Stimulated activated CD8-positive, alpha-beta memory T cell treated with anti-CD3 and anti-CD28 coated beads, Interleukin-15, amount 100 ng/mL, for 4 hours (primary cell): ENCODE measurements at places on chromosomes 7 and 10.

GRCh38 chr7:116802144-116802745 lies 60.1 kb upstream of the CAPZA2 start:
- no peak for DNase-seq

- DNase-seq: no peak
These were observed 24.1 kb upstream of the PDGFA start for GRCh38 chr7:543501-544337.

DNA sequence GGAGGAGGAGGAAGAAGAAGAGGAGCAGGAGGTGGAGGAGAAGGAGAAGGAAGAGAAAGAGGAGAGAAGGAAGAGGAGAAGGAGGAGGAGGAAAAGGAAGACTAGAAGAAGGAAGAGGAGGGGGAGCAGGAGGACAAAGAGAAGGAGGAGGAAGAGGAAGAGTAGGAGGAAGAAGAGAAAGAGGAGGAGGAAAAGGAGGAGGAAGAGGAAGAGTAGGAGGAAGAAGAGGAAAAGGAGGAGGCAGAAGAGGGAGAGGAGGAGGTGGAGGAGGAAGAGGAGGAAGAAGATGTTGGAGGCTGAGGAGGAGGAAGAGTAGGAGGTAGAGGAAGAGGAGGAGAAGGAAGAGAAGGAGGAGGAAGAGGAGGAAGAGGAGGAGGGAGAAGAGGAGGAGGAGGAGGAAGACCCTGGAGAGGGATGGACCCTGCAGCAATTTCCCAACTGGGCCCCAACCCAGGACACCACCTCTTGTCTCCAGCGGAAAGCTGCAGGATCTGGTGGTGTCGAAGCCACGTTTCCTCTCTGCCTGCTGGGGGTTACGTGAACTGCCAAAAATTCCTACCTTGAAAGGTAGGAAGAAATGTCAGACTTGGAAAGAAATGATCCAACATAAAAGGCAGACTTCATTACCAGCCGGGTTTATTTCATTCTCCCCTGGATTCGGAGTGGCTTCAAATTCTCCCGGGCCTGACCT lies 38.9 kb downstream of the COL26A1 start:
- DNase-seq: no peak

DNA sequence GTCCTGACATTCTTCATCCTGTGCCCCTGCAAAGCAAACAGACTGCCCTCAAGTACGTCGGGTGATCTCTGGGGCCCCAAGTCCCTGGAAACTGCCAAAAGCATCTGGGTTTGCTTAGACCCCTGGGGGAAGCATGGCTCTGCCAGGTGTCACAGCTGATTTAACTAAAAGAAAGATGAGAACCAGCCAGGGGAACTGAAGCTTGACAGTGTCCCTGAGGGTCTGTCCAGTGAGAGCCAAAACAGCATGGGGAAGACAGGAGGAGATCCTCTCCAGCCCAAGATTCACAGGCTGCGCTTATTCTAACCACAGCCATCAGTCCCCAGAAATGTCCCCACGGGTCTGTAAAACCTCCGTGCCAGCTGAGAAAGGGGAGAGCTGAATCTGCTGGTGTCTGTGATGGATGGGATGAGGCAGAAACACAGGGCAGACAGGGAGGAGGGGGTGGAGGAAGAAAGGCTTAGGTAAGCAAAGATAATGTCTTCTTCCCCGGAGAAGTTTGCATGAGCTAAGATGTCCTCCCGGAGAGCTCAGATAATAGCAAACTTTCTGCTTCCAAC lies 21.3 kb downstream of the CCDC3 start:
- no peak for DNase-seq

DNA sequence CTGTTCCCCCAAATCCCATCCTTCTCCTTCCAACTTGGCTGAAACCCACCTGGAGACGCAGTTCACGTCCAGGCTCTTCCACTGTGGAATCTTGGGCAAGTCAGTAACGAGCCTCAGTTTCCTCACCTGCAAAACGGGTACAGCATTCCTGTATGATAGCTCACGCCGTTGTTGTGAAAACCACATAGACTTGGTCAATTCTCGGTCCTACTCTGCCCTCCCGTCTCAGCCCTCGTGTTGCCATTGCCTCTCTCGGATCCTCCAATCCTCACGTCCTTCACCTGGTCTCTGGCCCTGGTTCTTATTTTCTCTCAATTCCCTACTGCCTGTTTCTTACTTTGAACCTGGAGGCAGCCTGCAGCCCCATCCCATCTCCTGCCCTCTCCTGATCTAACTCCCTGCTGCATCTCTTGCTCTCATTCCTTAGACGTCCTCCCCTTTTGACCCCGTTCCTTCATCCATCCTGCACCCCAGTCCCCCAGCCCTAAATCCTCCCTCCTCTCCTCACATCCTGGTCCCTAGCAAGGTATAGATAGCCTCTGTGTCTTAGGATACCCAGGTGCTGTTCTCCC lies 2.0 kb upstream of the MUC12 start:
- no peak for DNase-seq

GRCh38 chr7:37920305-37920848 lies at the start of gene EPDR1:
Gene EPDR1 (plus strand): TSS chr7:37920640. CDS start chr7:37920940, 300 bp downstream.
- DNase-seq: no peak

DNA sequence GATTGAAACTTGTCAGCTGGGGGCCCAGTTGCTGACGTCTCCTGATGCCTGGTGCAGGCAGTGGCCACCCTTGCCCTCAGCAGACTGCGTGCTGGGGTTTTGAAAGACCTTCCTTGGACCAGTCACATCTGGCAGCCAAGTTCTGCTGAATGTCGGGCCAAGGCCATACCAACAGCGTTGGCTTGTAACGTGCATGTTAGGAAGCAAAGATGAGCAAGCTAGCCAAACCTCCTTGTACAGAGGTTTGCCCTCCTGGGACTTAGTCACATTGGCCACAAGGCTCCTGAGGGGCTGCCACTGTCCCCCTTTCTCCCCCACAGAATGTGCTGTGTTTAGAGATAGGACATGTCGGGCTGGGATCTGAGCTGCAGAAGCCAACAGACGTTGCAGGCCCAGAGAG lies 49.0 kb downstream of the ADCY1 start:
- DNase-seq: no peak

DNA sequence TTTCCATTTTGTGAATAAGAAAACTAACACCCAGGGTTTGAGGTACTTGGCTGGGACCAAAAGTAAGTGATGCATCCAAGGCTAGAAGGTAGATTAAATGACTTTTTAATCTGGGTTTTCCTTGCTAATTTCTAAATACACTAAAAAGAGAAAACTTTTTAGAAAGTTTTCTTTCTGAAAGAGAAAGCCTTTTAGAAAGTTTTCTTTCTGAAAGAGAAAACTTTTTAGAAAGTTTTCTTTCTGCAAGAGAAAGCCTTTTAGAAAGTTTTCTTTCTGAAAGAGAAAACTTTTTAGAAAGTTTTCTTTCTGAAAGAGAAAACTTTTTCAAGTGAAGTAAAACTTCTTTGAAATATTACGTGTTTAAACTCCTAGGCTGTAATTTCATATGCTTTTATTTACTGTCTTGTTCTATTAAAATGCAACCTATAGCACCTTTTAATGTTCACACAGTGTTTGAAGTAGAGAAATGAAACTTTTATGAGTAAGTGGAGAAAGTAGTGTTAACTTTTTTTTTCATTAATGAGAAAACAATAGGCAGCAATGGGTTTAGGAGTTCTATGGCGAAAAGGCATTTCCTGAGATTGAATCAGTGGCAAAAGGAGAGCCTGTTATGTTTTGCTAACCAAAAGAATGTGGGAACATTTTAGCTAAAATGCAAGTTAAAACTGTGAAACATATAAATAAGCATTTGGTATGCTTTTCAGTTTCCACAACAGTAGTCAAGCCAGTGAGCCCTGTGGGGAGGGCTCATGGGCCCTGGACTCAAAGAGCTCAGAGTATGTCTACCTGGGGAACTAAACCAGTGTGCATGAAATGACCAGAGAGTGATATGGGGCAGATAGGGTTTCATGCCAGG lies 103.7 kb downstream of the RBM20 start:
- no peak for DNase-seq

- no peak for DNase-seq
These were observed 2.2 kb downstream of the TRIM56 start for GRCh38 chr7:101087334-101088068.

DNA sequence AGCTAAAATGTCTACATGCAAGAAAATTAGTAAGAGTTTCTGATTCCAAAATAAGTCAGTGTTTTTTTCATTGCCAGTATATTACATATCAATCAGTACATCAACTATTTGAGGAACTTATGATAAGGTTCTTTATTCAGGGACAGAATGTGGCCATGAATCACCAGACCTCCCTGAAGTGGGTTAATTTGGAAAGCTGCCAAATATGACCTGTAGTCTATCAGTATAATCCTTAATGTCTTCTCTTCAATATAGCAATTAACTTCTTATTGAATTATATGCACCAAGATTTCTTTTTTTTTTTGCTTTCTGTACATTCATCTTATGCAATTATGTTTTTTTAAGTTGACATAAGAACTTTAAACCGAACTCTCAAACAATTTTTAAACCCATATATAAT lies 714.5 kb upstream of the POT1 start:
- DNase-seq: no peak

DNA sequence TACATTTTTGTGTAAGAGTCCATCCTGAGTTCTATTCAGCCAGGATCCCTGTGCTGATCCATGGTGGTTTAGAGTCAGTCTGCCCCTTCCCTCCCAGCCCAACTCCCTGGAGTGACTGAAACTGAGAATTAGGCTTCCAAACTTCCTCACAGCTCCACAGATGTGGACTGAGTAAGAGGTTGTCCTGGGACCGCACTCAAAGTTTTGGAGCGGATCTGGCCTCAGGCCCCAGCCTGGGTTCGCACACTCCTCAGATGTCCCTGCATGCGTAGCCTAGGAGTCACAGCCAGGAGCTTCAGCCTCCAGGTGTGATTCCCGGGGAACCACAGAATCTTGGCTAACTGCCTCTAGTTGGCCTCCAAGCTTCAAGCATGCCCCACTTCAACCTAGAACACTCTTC lies 218.1 kb downstream of the C7orf25 start:
- DNase-seq: no peak

DNA sequence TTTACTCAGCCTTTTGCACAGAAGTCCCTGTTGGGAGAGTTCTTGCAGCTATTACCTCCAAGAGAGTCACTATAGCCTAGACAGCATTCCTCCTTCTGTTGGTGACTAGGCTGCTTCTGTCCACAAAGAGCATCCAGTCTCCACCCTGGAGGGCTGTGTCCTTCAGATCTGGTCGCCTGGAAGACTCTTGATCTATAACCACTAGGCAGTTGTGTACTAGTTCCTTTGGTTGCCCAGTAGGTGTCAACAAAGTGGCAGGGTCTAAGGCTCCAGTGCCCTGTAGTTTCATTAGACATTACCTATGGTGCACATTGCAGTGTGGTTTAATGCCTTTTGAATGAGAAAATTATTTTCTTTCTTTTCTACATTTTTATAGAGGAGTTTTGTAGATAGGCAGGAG lies 11.3 kb upstream of the AKR1C2 start:
- DNase-seq: no peak

GRCh38 chr10:104835422-104835821 lies 194.3 kb downstream of the SORCS3 start:
- DNase-seq: no peak

DNA sequence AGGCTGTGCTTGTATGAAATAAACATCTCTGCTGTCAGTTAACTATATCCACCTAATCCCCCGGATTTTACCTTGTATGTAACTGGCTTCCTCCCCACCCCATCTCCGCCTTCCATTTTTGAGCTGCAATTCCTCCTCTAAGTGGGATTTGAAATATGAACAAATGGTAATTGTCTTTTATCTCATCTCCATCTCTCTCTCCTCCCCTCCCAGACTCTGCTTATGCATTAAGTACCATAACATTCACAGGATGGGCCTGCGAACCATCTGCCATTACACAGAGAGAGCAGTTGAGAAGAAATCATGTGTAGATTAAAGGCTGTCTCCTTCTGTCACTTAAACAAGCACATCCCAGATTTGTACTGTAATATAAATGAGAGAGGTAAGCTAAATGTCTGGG lies 1169.9 kb downstream of the TYW1 start:
- no peak for DNase-seq

DNA sequence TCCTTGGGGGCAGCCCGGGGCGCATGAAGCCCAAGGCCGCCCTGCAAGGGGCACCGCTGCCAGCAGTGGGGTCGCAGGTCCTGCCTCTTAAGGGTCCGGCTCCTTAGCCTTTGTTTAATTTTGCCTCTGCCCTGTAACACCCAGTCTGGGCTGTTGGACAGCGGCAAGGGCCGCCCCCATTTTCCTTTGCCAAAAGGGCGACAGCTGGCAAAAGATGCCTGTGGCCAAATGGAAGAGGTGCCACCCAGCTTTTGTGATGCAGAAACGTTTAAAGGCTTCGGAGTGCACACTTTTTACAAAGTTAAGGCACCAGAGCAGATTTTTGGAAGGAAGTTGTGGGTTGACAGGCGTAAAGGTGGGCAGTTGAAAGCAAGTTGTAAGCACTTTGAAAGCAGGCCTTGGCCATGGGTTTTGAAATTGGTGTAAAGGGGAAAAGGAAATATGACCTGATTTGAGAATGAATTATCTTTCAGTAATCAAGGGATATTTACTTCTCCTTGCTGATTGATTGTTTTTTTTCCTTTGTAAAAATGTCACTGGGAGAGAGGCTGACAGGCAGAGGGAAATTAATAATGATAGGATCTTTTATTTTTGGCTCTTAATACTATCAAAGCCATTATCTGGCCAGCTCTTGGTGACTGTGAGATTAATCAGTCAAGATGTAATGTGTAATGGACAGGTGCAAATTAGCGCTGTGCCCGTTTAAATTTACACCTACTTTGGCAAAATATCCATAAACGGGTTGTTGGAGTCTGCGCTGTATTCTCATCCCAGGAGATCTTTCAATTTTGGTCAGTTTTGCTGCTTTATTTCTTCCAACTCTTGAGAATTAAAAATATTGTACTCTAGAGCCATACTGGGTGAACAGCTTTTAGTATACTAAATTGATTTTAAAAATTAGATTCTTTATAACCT lies 1.2 kb downstream of the CASD1 start:
- DNase-seq: peak; percentile 10

DNA sequence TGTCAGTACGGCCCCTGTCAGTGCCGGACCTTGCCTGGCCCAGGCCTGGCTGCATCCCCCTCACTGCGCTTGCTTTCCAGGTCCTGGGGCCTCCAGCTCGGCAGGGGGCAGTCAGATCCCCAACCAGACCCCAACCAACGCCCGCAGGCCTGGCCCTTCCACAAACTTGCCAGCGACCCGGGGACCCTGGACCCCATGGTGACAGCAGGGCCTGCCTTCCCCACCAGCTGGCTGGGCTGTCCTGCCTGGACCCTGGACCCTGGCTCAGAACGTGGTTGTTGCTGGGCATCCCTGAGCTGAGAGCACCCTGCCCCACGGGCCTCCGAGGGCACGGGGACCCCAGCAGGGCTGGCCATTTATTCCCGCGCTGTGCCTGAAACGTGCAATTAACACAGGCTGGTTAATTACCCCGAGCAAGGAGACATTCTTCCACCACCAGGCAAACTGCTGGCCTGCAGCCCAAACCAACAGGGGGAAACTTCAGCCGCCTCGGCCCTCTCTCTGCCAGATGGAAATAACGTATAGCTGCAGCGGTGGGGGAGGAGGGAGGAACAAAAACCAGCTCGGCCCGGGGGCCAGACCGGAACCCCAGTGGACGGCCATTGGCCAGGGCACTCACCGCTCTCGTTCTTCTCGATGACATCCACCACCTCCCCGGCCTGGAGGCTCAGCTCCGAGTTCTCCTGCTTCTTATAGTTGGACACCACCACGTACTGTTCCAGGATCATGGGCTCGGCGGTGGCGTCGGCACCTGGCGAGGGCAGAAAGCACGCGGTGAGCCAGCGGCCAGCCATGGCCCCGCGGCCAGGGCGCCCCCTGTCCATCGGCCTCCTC lies 167.1 kb downstream of the NEURL1 start:
- DNase-seq: no peak

GRCh38 chr10:33309406-33309805 lies 25.1 kb downstream of the NRP1 start:
- no peak for DNase-seq
